ENCODE measurements at places on chromosomes 4 and X.

GRCh38 chr4:176791591-176792325 is 964 bp downstream of the VEGFC start:
- DNase-seq, result no peak

GRCh38 chr4:130257271-130257670 is 1161.3 kb downstream of the C4orf33 start:
- no peak for DNase-seq

DNA sequence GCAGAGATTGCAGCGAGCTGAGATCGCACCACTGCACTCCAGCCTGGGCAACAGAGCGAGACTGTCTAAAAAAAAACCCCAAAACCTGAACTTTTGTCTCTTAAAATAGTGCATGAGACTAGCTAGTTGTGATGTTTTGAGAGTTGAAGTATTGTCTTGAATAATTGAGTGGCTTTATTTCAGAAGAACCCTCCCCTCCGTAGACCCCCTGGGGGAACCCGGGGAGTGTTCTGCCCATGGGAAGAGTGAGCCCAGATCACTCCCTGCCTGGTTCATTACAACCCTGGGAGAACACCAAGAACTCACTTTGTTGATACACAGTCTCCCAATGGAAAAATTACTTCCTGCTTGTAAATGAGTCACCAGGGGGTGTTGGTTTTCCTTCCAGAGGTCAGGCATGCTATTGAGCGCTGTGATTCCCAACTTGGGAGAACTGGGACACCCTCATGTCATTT is 65.3 kb upstream of the SHISA3 start:
- DNase-seq, result no peak

DNA sequence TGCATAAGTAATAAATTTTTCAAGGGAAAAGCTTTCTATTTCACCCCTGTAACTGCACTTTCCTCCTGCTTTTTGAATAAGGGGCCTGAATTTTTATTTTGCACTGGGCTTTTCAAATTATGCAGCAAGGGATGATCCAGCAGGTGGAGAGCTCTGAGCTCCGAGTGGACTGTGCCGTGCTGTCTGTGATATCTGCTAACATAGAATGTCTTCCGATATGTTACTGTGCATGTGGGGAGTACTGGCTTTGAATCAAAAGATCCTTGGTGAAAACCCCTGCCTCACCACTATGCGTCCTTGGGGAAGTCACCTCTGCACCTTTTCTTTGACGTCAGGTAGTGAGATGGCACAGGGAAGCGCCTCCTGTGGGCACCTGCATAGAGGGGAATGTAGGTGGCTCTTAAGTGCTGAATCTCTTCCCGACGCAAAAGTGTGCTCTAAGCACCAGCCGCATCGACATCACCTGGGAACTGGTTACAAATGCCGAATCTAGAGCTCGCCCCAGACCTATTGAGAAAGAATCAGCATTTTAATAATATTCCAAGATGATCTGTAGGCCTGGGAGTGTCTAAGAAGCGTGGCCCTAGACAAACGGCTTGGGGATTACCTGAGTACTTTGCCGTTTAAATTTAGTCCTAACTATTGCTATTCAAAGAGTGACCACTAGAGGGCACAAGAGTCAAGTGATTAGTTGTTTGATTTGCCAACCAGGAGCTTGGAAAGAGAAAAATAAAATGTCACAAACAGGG is 19.2 kb upstream of the WFS1 start:
- DNase-seq, result peak; percentile 51

- no peak for DNase-seq
Measured at GRCh38 chr4:120922381-120923206, at the start of gene PRDM5. Gene PRDM5, minus strand, starts transcription at chr4:120922726. Its CDS starts 118 bp downstream, at chr4:120922608.

- DNase-seq, result no peak
Measured at GRCh38 chr4:22099896-22100295, 151.3 kb upstream of the KCNIP4 start.

DNA sequence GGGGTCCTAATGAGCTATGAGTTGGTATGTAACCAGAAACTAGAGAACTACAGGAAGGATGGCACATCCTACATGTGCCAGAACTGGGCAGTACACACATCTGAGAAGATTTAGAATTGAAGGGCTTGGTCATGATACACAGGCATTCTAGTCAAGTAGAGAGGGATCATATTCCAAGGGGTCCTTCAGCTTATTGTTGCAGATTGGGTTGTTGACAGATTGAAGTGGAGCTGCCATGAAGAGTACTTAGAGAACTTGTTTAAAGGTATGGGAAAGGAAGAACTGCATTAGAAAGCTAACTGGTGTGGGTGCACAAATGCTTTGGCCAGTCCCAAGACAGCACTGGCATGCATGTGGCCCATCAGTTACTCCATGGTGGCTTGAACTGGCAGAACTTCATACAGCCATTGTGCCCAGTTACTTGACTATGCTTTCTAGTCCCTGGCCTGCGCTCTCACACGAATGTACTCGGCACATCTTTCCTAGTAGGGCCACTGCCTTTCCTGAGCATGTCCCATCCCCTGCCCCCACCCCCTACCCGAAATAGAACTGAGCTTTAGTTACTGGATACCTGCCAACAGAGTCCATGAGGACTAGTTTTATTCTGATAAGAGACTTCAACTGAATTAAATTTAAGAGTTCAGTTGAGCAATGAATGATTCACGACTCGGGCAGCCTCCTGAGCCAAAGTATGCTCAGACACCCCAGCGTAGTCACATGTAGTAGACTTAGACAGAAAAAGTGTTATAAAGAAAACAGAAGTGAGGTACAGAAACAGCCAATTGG is 64.0 kb downstream of the CCNG2 start:
- no peak for DNase-seq

DNA sequence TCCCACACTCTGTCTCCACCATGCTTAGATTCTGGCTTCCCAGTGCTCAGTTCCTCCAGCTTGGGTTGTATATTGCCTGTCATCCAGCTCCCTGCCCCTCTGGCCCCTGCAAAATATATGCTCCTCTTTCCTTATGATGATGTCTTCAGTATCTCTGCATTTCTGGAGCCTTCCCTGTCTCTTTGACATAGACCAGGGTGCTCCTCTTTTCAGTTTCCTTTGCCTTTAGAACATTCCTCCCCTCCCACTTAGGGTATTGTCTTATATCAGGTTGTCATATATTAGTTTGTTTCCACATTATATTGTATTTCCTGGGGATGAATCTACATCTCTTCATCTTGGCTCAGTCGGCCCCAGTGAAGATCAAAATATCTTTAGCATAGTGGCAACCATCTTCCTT is 526.4 kb downstream of the MID1IP1 start:
- DNase-seq, result no peak

GRCh38 chr4:68076194-68076593 is 53.5 kb downstream of the TMPRSS11F start:
- no peak for DNase-seq

DNA sequence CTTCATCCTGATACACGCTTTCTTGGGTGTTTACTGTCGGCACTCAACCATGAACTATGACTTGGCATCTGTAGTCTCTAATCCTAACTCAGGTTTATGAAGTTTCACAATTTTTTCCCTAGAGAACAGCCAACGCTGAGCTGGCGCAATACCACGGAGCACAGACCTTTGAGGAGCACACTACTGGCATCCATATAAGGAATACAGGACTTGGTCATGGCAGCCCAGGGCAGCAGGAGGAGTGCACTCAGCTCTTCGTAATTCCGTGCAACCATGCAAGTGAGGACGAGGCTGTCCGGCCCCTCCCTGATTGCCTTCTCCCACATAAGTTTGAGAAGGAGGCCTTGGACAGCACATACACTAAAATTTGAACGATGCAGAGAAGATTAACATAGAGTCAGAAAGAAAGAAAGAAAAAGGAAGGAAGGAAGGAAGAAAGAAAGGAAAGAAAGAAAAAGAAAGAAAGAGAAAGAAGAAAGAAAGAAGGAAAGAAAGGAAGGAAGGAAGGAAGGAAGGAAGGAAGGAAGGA is 41.0 kb upstream of the PDLIM5 start:
- no peak for DNase-seq

DNA sequence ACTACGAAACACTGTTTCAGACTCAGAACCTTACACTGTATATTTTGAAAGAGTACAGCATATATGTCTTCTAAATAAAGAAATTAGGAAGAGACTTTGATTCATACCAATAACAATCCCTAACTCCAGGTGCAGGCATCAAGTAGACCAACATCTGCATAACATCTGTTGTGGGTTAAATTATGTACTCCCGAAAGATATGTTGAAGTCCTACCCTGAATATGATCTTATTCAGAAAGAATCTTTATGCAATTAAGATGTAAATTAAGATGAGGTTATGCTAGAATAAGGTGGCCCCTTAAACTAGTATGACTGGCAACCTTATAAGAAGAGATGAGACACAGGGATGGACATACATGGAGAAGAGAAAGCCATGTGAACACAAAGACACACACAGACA is 117.9 kb downstream of the INPP4B start:
- DNase-seq, result no peak

DNA sequence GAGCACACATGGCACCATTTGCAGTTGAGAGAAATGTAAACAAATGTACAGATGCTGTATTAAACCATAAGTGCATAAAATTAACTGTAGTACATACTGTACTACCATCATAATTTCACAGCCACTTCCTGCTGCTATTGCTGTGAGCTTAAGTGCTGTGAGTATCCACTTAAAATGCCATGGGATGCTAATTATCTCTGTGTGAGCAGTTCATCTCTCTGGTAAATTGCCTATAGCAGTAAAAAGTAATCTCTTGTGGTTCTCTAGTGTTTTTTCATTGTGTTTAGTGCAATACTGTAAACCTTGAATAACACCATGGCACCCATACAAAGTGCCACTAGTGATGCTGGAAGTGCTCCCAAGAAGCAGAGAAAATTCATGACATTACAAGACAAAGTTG is 9.9 kb upstream of the SCOC start:
- DNase-seq, result peak; percentile 56

Measured in NCI-H2081 treated with DMSO at 0.1 percent for 48 hours (cell line).